Urothelium cell line (cell line): ENCODE measurements at places on chromosomes 7 and 10.

DNA sequence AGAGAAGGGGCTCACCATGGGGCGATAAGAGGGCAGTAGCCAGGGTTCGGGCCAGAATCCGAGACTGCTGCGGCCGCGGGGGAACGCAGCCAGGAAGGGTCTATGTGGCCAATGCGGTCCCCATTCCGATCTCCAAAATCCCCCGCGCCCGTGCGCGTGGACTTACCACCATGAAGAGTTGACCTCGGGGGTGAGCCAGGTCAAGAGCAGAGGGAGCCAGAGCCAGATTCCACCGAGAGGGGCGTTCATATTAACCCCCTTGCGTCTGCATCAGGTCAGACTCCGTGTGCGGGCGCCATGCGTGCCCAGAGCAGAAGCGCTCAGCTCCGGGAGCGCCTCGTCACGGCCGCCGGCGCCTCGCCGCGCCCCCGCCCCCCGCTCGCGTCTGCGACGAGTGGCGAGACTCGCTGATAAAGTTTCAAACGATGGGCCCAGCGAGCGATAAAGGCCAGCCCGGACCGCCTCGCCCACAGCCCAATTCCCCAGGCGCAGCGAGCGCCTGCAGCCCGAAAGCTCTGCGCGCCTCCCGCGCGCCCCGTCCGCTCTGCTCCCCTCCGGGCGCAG, at the start of gene WNT2:
TSS of gene WNT2 (minus strand) at position 318 of the 564 bp plus-strand sequence. CDS start at position 249, 69 bp downstream.
- no peak for DNase-seq

DNA sequence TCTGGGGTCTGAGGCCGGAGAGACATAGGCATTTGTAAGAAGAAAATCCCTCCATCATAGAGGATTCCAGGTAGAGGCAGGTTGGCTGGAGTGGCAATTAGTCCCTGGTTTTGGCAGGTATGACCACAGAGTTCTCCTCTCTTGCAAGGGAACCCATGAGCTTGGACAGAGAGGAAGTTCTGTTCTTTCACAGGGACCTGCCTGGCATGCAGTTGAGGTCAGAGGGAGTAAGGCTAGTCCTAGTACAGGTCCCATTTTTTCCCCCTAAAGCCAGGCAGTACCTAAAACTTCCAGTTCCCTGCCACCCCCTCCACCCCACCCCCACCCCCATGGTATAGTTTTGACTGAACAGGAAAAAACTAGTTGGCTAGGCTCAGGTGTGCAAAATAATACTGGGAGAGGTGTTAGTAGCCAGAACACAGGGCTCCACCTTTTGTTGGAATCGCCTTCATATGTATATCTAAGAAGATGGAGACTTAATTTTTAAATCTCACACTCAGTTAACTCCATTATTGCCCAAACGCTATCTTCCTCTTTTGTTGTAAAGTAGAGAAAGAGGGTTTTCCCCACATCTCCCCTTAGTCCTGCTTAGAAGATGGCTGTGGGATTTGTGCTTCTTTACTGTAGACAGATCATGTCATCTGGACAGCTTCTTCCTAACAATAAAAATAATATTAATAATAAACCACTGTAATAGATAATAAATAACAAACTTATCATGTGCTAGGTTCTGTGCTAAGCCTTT, 188.1 kb downstream of the TCF7L2 start:
- DNase-seq = no peak

GRCh38 chr7:70570029-70570428, 561.9 kb upstream of the GALNT17 start:
- no peak for DNase-seq

DNA sequence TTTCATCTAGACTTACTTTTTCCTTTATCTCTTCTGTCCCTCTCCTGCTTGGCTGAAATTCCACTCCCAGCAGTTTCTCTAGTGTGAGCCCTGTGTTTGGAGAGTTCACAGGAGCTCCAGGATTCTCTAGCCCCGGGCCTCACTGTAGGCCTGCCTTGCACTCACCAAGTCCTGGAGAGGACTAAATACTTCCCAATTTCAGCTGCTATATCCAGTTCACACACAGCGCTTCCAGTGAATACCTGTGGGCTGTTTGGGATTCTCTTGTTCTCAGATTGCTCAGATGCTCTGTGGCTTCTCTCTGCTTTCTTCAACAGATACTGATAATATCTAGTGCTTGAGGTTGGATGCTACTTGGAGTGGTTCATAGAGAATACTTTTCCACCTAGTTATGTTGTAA, 46.0 kb downstream of the MINPP1 start:
- DNase-seq = no peak

DNA sequence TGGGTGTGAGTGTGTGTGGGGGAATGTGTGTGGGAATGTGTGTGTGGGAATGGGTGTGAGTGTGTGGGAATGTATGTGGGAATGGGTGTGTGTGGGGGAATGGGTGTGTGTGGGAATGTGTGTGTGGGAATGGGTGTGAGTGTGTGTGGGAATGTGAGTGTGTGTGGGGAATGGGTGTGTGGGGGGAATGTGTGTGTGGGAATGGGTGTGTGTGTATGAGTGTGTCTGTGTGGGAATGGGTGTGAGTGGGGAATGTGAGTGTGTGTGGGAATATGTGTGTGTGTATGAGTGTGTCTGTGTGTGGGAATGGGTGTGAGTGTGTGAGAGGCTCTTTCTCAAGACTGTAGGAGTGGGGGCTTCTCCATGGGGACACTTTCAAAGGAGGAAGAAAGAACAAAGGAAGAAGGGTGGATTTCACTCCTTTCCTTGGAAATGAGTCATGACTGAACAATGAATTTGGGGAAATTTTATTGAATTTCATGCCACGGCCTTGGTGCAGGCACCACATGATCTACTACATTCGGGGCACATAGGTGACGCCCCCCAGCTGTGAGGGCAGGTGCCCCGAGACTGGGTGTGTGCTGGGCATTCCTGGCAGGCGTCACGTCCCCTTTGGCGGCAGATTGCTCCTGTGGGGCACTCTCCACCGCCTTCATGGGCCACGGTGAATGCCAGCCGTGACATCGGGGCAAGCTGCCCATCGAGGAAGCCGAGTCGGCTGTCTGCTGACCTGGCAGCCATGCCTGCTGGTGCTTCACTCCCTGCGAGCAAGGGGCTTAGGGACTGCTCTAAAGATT, 88.8 kb upstream of the INSIG1 start:
- DNase-seq = peak; percentile 21

DNA sequence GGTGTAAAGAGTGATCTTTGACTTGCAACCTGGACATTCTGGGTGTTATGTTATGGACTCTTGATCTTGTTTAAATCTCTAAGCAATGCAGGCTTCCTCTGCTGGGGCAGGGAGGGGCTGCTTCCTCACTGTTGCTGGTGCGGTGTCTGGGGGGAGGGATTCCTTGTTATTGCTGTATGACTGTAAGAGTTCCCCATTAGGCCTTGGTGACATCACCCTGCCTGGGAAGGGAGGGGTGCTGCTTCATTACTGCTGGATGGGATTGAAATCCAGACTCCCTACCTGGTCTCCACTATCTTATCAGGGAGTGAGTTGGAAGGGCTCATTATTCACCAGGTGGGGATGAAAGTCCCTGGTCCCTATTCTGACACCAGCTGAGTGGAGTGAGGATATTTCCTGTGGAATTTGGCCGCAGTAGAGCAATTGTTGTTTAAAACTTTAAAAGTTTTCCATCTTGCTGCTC, 8.8 kb downstream of the OGDH start:
- no peak for DNase-seq

GRCh38 chr7:91228927-91229558, 35.2 kb upstream of the FZD1 start:
- DNase-seq = no peak

- no peak for DNase-seq
These were observed 85.4 kb upstream of the PLXDC2 start for GRCh38 chr10:19730907-19731217.

GRCh38 chr7:95493844-95494243, 8.1 kb downstream of the ASB4 start:
- no peak for DNase-seq

DNA sequence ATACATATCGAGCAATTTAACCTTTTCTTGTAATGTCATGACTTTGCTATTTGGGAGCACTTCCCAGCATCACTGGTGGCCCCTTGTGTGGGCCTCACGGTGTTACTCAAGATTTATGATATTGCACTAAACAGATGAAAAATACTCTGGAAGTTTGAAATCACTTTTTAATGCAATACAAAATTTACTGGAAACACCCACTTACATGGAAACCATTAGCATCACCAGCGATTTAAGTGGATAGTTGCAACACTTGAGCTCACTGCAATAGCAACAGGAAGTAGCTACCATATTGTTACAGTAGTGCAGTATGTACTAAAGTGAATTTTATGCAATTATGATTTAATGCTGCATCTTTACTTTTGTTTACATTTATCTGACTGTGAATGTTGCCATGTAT, 184.4 kb downstream of the MDFIC start:
- DNase-seq = no peak

DNA sequence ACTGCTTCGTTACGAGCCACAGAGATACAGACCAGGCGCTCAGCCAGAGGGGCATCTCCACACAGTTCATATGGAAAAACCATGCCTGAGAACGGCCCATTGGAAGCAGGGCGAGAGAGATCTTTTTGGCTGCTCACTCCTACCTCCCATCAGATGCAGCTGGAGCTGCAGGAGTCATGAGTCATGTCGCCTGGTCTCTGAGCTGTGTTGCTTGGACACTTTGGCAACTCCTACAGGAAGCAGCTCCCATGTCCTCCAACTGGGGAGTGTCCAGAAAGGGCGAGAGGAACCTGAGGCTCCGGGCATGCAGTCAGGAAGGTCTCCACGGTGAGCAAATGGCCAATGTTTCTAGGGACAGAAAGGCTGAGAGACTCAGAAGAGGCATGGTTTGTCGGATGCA, 24.9 kb downstream of the INSIG1 start:
- DNase-seq = peak; percentile 11

GRCh38 chr10:17742918-17743317, 9.1 kb upstream of the TMEM236 start:
- peak; percentile 62 for DNase-seq

- no peak for DNase-seq
These were observed 190.9 kb downstream of the RNLS start for GRCh38 chr10:88392222-88392621.

GRCh38 chr10:69453795-69454194, 2.5 kb downstream of the TSPAN15 start:
- no peak for DNase-seq

DNA sequence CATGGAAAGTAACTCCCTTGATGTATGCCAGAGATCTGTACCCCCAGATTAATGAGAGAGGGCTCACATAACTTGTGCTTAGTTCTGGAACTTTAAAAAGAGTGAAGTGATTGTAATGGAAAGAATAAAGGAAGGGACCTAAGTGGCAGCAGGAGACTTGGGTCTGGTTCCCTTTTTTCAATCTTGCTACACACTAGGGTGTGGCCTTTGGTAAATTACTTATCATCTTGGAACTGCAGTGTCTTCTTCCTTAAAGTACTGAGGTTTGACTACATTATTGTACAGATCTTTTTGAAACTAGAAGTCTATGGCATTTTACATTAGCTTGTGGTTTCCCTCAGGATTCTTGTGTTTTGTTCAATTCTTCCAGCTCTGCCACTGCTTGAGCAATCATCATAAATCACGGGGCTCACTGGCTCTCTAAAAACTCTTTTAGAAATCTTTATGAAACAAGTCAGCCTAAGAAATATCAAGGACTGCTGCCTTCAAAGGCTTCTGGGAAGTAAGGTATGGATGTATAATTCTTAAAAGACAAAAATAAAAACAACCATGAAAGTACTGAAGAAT, 22.5 kb upstream of the CHRM2 start:
- no peak for DNase-seq

DNA sequence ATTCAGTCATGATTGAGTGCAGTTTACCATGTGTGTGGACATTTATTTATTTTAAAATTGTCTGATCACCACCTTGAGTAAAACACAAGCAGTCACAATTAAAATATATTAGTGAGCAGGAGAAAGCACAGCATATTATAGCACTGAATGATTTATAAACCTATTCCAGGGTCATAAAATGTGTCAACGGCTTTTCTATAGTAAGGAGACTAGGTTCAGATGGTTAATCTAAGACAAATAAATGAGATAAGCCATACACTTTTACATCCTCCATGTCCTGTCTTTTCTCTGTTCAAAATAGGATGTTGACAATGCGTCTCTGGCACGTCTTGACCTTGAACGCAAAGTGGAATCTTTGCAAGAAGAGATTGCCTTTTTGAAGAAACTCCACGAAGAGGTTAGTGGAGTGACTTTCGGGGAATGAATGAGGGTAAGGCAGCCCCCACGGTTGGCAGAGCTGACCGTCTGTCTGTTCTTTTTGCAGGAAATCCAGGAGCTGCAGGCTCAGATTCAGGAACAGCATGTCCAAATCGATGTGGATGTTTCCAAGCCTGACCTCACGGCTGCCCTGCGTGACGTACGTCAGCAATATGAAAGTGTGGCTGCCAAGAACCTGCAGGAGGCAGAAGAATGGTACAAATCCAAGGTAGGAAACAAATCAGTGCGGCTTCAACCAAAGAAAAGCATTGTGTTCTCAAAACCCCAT, 5.4 kb downstream of the VIM start:
- DNase-seq = no peak
